ENCODE measurements at places on chromosomes 7 and 10. TPM values are rescaled to one million over a fixed set of nuclear protein-coding genes. Genes with fewer than 3 reads are reported as not detected.

- DNase-seq: no peak
These were observed 6.4 kb upstream of the GOLGA7B start for GRCh38 chr10:97843281-97843671.

DNA sequence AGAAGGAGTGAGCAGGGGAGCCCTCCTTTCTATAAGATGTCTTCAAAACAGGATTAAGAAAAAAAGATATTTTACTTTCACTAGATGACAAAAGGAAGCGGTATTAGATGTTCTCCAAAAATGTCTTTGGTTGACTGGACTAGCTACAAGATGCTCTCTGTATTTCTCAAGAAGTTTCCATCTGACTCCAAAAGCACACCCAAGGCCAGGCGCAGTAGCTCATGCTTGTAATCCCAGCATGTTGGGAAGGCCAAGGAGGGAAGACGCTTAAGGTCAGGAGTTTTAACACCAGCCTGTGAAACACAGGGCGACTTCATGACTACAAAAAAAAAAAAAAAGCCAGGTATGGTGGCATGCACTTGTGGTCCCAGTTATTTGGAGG lies 84.5 kb downstream of the PIP4K2A start:
- no peak for DNase-seq

GRCh38 chr7:78260826-78261225 lies 462.3 kb downstream of the PHTF2 start:
- DNase-seq: no peak

GRCh38 chr7:98629001-98629431 lies 11.9 kb downstream of the NPTX2 start:
- DNase-seq: no peak

DNA sequence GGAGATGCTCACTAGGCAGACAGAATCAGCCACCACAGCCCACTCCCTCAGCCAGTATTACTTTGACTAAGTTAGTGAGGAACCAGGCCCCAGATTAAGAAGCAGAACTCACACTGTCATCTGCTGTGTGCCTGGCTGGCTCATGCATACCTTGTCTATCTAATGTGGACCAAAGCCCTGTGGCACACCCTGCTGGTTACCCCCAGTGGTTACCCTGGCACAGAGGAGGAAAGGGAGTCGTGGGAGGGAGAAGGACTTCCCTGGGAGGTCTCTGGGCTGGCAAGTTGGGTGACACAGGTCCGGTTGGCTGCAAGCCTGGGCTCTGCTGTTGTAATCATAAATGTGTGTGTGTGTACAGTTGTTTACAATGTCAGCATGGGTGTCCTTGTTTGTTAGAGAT lies 7.5 kb upstream of the SH2D4B start:
- no peak for DNase-seq

- DNase-seq: no peak
These were observed 8.4 kb downstream of the GRB10 start for GRCh38 chr7:50774319-50774718.

GRCh38 chr10:42877496-42878030 lies 95.0 kb downstream of the BMS1 start:
- DNase-seq: no peak

DNA sequence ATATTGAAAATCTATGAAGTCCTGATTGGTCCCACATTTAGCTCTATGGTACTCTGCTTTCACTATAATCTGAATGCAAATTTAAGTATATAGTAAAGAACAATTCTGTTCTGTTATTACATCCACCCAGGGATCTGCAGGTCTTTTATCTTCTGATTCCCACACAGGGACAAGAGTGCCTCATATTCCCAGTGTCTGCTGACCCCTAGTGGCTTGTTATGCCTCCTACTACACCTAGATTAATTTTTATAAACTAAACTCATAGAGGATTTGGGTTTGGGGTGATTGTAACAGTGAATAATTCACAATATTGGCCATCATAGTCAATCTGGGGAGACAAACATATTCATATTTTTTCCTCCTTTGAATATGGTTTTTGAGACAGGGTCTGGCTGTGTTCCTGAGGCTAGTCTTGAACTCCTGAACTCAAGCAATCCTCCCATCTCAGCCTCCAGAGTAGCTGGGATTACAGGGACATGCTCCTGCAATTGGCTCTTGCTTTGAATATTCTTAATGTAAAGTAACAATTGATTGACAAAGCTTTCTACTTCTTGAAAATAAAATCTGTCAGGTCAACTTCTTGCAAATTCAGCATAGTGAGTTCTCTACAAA lies 282.1 kb downstream of the KCND2 start:
- DNase-seq: no peak

DNA sequence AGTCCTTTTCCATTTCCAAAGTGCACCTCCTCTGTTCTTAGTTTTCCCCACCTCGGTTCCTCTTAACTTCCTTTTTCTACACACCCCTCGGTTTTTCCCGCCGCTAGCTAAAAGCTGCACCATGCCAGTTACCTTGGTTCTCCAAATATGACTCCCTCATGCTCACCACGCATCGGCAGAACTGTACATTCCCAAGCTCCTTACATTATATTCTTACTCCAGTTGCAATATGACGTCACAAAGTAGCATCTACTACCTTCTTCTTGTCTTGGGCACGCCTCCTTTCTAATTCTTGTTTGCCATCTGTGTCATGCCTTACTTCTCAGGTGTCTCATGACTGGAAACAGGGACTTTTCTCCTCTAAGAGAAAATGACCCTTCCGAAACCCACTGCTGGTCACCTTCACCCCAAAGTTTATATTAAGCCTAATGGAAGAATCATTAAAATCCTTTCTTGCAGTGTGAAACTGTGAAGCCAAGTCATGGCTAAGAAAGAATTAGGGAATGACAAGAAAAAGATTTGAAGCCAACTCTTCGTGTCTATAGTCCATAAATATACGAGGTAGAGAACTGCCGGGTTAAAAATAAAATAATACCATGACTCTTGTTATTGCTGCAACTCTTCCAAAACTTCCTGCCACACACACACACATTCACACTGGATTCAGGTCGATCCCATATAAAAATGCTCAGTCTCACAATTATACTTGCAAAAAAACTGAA lies 1.7 kb downstream of the ESYT2 start:
- DNase-seq: no peak

GRCh38 chr7:69966766-69967591 lies 368.7 kb downstream of the AUTS2 start:
- no peak for DNase-seq

DNA sequence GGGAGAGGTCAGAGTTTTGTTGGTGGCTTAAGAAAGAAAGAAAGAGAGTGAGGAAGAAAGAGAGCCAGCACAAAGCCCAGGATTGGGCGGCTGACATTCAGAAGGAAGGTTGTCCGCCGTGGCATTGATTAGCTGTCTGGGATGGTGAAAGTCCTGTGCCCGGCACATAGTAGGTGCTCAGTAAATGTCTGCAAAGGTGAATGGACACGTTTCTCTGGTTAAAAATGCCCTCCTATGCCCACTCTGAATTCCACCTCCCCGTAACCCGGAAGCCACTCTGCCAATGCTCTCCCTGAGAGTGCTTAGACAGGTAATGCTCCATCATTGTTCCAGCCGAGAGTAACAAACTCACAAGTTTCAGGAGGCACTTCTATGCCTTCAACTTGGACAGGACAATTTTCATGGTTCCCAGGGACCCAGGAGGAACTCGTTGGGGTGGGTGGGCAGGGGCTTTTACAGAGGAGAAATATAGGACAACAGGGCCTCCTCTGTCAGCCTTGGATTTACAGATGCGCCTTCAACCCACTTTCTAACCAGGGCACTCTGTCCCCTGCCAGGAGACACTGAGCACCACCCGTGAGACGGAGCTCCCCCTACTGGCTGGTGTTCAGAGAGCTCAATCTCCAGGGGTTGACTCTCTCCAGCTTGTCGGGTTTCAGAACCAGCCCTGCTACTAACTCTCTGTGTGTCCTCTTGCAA lies 411.5 kb upstream of the ZMIZ1 start:
- no peak for DNase-seq

DNA sequence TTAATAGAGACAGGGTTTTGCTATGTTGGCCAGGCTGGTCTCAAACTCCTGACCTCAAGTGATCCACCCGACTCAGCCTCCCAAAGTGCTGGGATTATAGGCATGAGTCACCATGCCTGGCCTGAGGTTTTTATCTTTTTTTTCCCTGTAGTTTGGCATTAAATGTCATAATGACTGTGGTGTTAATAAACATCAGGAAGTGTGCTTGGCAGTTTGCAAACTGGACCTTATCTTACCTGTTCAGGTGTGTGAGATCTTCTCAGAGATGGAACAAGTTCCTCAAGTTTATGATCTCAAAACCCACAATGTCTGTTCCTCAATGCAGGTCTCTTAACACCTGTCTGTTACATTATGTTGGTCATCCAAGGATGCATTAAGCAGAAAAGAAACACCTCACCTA lies 80.0 kb downstream of the ARID5B start:
- no peak for DNase-seq

DNA sequence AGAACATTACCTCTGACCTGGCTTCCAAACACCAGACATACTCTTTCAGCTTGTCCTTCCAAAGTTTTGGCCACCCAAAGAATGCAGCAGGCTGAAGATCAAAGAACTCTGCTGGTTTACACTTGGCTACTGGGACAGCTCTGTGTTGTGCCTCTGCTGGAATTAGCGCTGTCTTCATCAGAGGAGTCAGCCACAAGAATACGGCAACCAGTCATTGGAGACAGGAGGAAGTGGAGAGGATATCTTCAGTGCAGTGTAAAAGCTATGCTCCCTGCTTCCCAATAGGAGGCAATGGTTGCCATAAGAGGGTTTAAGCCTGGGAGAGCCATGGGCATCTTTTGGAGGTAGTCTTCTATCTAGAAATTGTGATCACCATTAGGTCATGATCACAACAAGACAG lies 126.7 kb upstream of the WNT16 start:
- DNase-seq: no peak

- DNase-seq: peak; percentile 30
These were observed 65.9 kb downstream of the CLIP2 start for GRCh38 chr7:74355091-74355490.

DNA sequence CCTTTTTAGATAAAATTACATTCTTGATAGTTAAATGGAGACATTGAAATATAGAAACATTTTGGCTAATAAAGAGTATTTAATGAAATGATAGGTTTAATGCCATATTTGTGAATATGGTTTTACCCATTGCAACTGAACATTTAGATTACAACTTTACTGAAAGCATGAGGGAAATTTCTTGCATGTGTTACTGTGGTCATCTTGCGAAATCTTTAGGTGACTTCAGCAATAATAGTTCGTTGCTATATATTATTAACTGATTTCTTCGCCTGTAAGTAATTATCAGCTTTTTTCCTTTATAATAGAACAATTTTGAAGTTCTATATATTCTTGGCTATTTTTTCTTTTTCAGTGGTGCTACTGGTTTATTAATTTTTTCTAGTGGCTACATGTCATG lies 83.2 kb downstream of the MLLT10 start:
- no peak for DNase-seq

- no peak for DNase-seq
These were observed 7.8 kb upstream of the SFTPA1 start for GRCh38 chr10:79602953-79603352.

DNA sequence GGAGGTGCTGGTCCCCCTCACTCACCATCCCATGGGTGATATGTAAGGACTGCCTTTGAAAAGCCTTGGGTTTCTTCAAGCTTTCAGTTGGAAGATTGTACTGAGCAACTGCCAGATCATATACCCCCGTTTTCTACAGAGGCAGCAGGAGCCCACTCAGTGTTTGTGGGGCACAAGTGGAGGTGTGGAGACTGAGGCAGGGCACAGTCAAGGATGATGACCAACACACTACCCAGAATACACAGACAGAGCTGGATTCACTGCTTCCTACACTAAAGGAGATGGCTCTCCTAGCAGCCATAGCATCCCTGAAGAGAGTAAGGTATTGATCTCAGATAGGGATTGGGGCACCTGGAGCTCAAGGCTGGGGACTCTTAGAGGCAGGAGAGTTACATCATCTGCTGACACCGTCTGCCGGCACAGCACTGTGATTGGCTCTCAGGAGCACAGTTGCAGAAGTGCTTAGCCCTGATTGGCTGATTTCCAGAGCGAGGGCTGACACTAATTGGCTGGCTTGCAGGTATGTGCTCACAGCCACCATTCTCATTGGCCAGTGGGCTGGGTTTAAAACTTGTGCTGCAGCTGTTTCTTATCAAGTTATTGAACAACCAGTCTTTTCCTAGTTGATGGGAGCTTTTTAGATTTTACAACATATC lies 77.9 kb upstream of the PFKP start:
- no peak for DNase-seq

DNA sequence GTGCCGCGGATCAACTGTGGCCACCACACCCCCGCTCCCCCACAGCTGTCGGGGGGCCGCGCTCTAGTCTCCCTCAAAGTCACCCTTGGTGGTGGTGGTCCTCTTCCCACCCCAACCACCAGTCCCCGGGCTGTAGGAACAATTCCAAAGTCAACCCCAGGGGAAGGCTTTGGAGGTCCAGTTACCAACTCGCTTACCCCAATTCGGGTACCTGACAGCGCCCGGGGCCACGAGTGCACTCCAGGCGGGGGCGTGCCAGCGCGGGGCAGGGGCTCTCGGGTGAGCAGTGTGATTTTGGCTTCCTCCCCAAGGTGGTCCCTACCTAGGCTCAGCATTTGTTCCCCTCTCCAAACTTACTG lies 584 bp upstream of the ZMIZ1 start:
- no peak for DNase-seq

DNA sequence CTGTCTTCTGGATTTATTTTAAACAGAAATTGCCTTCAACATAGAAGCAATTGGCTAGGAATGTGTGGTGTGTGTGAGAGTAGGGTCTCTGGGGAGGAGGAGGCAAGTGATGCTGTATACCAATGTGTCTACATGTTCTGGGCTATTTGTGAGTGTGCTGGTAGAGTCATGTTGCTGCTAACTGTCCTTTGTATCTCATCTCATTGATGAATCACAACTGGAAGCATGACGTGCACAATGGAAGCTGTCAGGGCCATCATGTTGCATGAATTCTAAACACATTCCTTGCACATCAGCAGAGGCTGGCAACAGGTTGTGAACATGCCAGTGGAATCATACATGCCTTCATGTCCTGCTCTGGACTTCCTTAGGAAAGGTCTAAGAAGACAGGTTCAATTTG lies 199.7 kb downstream of the BMPER start:
- no peak for DNase-seq

- peak; percentile 20 for DNase-seq
These were observed 254.8 kb downstream of the HTR7 start for GRCh38 chr10:90602862-90603610.

DNA sequence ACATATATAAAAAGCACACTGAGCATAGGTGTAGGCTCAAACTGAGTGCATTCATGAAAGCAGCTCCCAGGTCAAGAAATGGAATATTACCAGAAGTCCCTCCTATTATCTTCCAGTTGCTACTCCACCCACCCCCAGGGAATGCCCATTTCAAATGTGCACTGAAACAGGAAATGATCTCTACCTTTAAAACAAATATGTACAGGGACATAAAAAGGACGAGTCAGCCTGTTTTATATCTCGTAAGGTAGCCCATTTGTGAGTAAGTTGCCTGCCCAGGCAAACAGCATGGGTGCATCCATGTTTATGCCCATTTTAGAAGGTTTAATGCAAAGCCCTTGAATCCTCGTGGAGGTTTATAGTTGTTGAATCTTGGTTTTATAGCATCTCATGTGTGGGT lies 10.4 kb downstream of the FFAR4 start:
- DNase-seq: no peak

Gene CDC14C
- total RNA-seq: 0.06 TPM

Gene CACNB2
- total RNA-seq: not detected

Gene CCDC3
- 0.14 TPM for total RNA-seq

Gene NANOS1
- 3.9 TPM for total RNA-seq

Gene AGAP9
- total RNA-seq: 7.1 TPM

Gene LEP
- not detected for total RNA-seq

Gene LRRN3
- total RNA-seq: not detected

Gene OR6V1
- total RNA-seq: not detected

Gene TMEM270
- not detected for total RNA-seq
